ENCODE measurements at places on chromosomes 16 and 17.

- DNase-seq: peak; percentile 84
These were observed 792 bp upstream of the RAC3 start for GRCh38 chr17:82030470-82031302.

DNA sequence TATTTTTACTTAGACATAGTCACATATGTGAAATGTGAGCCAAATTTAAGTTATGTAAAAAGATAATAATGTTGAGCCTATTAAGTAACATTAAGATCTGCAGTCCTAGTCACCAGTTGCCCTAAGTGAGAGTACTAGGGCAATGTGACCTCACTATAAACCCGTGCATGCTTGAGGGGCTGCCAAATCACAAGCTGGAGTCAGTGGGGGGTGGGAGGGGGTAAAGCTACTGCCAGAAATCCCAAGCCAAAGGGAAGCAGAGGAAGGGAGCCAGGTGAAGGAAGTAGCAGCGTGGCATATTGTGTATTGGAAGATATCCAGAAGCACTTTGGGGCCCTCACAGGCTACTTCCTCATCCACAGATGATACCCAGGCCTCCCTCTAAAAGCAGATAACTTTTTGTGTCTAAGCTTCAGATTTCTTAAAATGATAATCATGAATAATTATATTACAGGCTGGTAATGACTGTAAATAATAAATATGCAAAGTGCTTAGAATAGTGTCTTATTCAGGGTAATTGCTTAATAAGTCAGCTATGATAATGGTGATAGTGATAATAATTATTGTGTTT, 134.1 kb downstream of the CA10 start:
- no peak for DNase-seq

DNA sequence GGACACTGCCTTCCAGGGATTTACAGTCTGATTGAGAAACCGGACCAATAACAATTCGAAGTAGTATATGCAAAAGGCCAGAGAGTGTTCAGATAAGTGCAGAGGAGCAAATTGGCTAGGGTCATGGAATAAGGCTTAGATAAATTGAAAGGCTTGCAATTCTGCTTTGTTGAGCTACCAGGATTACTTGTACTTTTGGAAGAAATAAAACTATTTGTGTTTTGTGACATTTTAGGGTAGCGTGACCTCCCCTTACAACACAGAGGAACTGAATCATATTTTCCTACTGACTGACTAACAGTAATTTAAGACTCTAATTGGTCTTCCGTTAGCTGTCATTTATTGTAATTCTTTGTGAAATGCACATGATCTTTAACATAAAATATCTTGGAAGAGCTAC, 104.7 kb downstream of the PITPNC1 start:
- no peak for DNase-seq

GRCh38 chr17:39782481-39782880, 44.7 kb downstream of the GRB7 start:
- no peak for DNase-seq

GRCh38 chr17:79191270-79191934, 116.8 kb downstream of the ENGASE start:
- no peak for DNase-seq

DNA sequence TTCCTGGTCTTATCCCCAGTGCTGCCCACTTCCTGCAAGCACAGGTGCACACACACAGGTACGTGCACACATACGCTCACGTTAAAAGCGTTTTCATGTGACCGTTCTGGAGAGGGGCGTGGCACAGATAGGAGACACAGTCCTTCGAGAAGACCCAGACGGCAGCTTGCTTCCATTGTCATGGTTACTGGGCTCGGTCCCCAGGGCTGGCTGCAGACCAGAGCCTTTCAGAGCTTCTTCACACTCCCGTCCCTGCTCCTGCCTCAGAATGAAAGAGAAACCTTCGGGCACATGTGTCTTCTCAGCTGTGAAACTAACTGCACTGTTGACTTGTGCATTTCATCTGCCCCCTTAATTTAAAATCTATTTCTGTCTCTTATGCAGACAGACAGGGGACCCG, 154.2 kb downstream of the PITPNC1 start:
- DNase-seq: peak; percentile 28

DNA sequence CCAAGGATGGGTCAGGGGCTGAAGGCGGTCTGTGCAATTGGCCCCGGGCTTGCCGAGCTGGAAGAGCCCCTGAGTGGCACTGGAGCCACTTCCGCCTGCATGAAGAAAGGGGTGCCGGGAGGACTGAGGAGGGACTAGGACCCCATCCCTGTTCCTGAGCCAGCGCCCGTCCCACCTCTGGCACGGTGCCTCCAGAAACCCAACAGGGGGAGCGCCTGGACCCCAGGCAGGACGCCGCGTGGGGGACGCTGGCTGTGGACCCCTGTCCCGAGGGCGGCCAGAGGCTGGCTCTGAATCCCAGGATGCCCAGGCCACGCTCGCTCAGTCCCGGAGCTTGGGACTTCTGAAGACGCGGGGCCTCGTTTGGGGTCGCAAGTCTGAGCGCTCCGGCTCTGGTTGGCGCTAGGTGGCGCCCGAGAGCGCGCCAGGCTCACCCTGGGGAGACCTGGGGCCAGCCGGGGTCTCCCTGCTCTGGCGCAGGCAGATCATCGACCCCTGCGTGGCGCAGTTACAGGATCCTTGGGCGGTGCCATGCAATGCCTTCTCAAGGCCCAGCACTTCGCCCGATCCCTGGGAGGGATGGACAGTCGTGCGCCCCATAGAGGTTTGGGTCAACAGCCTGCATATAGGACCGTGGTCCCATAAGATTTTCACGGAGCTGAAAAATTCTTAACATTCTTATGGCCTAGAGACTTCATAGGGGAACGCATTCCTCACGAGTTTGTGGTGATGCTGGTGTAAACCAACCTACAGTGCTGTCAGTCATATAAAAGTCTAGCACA, 58.5 kb upstream of the CREBBP start:
- peak; percentile 82 for DNase-seq

DNA sequence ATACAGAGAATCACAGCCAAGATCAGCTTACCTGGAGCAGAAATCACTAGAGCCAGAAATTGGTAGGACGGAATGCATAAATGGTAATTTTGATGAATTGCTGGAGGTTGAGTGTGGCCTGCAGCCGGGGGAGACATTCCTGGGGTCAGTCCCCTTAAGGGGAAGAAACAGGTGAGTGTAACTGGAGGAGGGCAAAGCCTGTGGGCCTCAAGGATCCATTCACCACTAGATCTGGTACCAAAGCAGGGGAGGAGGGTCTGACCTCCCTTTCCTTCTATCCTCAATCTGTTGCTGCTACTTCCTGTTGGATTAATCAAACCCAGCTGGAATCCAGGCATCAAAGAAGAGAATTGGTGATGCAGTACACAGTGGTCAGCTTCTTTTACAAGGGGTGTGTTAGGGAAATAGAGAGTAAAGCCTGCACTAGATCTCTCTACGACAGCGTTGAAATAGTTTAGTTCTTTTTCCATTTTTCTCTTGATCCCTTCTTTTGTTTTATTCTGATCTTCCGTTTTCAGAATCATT, 8.6 kb upstream of the ABCA9 start:
- DNase-seq: no peak

Measured in posterior cingulate gyrus (tissue), 11 donors.